ENCODE measurements at places on chromosomes 3 and 15. TPM values are rescaled to one million over a fixed set of nuclear protein-coding genes. Genes with fewer than 3 reads are reported as not detected.

Gene C3orf80
- 0.24 TPM for total RNA-seq

Gene SAMD7
- total RNA-seq = not detected

DNA sequence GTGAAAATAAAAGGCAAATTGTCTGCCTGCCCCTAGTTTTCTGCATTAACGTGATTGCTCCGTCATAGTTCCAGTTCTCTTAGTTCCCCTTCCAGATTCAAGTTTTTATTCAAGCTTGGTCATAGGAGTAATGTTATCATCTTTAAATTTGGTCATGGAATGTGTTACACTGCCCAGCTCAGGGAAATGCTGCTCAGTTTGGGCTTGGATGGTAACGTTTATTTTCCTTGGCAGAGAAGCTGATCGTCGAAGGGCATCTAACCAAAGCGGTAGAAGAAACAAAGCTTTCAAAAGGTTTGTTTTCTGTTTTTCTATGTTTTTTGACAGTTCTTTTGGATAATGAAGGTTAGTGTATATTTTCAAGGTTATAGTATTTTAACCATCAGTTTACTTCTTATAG lies 118.4 kb upstream of the FLNB start:
- H3K27me3 ChIP-seq = no peaks in the 10 kb centered on the region
- no peak overlapping the region for H3K4me3 ChIP-seq
- H3K4me1 ChIP-seq = no peaks in the 10 kb centered on the region
- no peak overlapping the region for H3K27ac ChIP-seq
- DNase-seq = no peak
- H3K36me3 ChIP-seq = peaks cover 16% of the 10 kb centered on the region

DNA sequence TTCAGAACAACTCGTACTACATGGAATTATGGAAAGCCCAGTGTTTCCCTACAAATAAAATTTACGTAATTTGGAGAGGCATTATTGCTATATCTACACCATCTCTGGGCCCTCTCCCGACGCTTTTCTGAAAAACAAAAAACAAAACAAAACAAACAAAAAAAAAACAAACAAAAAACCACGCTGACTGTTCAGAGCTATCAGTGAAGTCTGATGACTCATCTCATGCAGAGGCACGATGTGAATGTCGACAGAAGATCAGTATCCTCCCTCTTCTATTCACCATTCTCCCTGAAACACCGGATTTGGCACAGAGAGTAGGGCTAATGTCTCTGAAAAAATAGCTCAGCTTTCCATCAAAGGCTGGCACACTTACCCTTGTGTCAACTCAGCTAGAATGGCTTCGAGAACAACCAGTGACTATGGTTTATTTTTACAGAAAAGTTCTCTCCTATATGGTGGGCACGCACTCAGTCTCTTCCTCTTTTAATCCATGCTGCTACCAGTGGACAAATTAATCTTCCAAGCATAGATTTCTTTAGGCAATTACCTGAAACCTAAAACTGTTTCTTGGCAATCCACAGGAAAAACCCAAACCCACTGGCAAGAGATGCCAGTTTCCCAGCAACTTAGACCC lies 1.5 kb downstream of the CRBN start:
- H3K4me3 ChIP-seq = peak overlapping the region; percentile 89
- no peaks in the 10 kb centered on the region for H3K4me1 ChIP-seq
- no peak for DNase-seq
- H3K27me3 ChIP-seq = peaks cover 27% of the 10 kb centered on the region

GRCh38 chr3:82157952-82158351 lies 396.5 kb upstream of the GBE1 start:
- no peak overlapping the region for H3K4me3 ChIP-seq
- no peaks in the 10 kb centered on the region for H3K27me3 ChIP-seq
- DNase-seq = no peak
- no peaks in the 10 kb centered on the region for H3K4me1 ChIP-seq
- H3K27ac ChIP-seq = no peak overlapping the region

- no peak overlapping the region for H3K4me3 ChIP-seq
- H3K27ac ChIP-seq = no peak overlapping the region
- DNase-seq = no peak
Measured at GRCh38 chr3:123633530-123633929, 48.7 kb upstream of the HACD2 start.

DNA sequence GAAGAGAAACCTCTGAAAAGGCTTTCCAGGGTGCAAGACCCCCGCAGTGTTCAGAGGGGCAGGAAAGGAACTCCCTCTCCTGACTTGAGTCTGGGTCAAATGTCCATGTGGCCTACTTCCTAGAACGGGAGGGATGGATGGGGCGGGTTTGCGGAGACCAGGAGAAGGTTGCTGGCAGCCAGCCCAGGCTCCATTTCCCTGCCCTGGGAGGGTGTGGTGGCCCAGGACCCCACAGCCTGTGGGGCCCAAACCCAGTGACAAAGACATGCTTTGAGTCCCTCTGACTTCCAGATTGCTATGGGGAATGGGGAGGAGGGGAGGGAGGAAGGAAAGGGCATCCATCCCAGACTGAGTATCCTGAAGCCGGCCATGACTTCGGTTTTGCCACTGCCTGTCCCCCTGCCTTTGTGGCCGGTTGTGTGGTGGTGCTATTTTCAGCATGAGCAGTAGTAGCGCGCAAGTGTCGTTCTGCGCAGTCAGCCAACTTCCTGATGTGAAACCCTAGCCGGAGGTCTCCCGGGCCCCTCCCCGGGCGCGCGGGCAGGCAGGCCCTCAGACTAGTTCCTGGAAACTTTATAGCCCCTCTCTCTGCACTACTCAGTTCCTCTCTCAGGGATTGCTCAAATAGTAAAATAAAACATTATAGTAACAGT lies 24.4 kb downstream of the MAGEF1 start:
- no peak overlapping the region for H3K27ac ChIP-seq
- H3K4me3 ChIP-seq = no peak overlapping the region
- H3K27me3 ChIP-seq = no peaks in the 10 kb centered on the region

- no peaks in the 10 kb centered on the region for H3K36me3 ChIP-seq
- H3K4me3 ChIP-seq = peak overlapping the region; percentile 23
- H3K27ac ChIP-seq = peak overlapping the region; percentile 47
- H3K27me3 ChIP-seq = peaks cover 27% of the 10 kb centered on the region
Measured at GRCh38 chr3:134640872-134641470, 9.9 kb downstream of the KY start.
